ENCODE measurements at places on chromosomes 12 and 14.

GRCh38 chr12:116709768-116710167 lies 28.1 kb downstream of the SPRING1 start:
- DNase-seq: no peak

- DNase-seq: no peak
Measured at GRCh38 chr12:92248977-92249376, 103.3 kb upstream of the BTG1 start.

DNA sequence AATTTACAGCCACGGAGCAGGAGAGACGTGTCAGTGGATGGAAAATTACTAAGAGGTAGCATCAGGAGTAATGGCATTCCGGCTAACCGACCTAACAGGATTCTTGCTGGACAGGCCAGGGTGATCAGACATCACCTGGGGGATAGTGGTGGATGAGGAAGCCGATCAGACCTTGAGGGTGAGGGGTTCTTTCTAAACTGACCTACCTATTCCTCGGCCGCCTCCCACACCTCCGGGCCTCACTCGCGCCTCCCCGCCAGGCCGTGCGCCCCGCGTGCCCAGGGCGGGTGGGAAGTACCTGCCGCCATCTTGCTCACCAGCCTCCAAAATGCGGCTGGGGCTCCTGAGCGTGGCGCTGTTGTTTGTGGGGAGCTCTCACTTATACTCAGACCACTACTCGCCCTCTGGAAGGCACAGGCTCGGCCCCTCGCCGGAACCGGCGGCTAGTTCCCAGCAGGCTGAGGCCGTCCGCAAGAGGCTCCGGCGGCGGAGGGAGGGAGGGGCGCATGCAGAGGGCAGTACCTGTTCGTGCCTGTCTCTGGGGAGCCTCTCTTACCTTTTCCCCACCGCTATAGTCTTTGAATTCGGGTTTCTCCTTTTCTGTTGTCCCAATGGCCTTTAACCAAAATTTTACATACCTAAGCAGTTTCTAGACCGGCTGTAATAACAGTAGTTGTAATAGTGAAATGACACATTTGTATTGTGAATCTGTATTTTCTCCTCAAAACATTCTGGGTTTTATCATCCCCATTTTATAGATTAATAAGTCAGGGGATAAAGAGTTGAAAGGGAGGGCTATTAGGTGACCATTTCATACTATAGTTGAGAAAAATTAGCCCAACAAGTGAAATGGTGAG lies at the start of gene TMPRSS12:
TMPRSS12 (plus strand) TSS at position 290 of the 857 bp plus-strand sequence; CDS start at position 329, 39 bp downstream.
- peak; percentile 48 for DNase-seq

DNA sequence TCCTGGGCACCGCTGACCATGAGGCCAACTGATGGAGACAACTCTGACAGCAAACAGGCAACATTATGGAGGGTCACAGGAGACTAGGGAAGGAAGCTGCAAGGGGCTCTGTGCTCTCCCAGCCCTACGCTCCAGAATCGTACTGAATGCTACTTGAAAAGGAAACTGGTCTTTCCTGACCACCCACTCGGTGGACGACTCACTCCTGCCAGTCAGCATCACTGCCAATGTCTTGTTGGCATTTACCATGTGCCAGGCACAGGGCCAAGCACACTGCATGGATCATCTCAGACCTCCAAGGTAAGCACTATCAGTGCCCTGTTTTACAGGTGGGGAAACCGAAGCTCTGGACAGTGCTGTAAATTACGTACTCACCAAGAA lies 38.0 kb downstream of the CCDC85C start:
- no peak for DNase-seq

DNA sequence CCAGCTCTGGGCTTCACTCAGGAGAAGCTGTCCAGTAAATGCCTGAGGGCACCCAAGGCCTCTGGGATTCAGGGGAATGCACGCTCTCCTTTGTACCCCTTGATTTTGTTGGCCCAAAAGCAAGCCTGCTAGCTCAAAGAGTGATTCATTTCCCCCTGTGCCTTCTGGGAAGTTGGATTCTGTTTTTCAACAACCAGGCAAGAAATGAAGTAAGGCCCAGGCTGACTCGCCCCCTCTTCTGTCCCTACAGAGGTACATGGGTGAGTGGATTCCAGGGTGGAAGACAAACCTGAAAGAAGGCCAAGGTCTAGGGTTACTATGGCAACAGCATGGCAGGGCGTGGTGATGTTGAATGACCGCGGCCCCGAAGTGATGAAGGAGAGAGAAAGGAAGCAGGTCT lies 9.3 kb upstream of the SERPINA5 start:
- no peak for DNase-seq

GRCh38 chr12:119673634-119674033 lies 5.7 kb downstream of the PRKAB1 start:
- no peak for DNase-seq

DNA sequence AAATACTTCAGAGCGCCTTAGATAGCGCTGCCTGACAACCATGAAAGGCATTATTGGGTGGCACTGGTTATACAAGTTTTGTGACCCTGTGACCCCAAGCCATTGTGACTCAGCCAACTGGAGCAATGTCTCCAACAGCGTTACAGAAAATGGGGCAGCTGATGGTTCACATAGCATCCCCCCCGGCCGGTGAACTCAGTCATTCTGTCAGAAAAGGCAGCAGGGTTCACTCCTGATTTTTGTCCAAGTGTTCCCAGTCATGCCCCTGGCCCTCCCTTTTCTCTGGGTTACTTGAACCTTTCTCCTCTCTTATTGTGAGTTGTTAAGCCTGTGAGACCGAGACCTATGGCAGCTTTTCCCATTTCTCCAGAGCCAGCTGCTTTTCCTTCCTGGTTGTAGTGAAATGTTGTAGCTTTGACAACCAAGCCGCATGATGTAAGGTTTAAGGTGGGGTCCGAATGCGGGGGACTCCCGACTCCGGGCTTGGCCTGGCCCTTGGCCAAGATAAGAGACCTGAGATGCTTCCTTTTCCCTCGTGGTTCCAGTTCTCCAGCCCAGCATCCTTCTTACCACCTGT lies 22.0 kb downstream of the CD9 start:
- no peak for DNase-seq

DNA sequence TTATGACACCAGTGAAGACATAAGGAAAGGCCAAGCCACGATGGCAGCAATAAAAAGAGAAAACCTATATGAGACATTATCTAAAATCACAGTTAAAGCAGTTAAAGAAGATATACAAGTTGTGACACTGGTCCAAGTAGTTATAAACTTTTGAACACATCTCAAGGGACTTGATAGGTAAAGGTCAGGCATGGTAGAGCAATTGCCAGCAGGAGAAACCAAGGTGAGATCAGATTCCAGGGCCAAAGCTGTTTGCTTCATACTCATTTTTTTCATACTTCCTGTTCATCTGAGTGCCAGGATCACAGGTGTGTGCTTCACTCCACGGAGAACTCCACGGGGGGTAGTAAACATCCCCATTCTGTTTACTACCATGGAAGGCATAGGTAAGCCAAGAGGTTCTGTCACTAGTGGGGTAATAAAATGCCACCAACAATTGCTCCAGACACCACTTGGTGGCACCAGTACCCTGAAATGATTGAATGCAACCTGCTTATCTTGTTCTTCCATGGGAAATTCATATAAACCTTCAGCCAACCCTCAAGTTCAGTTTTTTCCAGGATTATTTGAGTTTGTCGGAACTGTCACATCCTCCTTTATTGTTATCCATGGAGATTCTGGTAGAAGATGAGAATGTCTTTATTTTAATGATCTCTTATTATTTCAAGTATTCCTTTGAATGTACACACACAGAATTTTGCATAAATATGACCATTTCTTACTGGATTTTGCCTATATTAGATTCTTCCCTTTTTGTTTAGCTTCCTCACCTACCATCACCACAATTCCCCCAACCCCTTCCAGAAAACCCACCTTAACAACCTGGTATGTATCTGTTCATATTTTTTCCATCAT lies 59.2 kb upstream of the TSPAN8 start:
- DNase-seq: peak; percentile 56
